ENCODE measurements at places on chromosomes 7 and 10.

GRCh38 chr10:49053998-49054692 is 61.2 kb downstream of the VSTM4 start:
- no peak for DNase-seq

- DNase-seq = no peak
Measured at GRCh38 chr7:30133736-30134610, 813 bp upstream of the MTURN start.

DNA sequence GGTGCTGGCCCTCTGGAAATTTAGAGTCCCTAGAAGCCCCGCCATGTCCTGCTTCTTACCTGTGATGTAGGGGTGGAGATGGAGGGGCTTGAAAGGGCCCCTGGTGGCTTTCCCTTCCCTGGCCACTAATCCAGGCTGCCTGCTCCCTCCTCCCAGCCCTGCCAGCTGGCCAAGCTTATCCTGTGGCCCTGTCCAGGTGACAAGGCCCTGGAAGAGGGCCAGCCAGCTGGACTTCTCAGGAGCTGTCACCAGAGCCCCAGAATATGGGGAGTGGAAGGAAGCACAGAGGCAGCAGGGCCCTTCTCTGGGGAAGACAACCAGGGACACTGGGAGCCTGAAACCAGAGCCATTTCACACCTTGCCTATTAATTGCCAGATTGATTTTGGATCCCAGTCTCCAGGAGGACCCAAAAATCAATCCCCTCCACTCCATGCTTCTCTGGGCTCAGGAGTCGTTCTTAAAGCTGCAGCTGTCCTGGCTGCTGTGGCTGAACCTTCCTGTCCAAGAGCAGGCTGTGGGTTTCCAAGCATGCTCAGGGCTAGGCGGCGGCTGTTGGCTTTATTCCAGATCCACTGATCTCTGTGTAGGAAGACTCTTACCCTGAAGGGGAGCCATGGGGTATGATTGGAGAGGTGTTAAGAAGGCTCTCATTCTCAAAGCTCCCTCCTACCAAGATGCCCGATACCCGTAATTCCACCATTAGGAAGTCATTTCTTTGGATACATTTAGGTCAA is 52.6 kb upstream of the PCBD1 start:
- no peak for DNase-seq

GRCh38 chr7:137664846-137665245 is 181.9 kb downstream of the DGKI start:
- DNase-seq = no peak

GRCh38 chr10:48970654-48971053 is 31.0 kb upstream of the LRRC18 start:
- DNase-seq = no peak

DNA sequence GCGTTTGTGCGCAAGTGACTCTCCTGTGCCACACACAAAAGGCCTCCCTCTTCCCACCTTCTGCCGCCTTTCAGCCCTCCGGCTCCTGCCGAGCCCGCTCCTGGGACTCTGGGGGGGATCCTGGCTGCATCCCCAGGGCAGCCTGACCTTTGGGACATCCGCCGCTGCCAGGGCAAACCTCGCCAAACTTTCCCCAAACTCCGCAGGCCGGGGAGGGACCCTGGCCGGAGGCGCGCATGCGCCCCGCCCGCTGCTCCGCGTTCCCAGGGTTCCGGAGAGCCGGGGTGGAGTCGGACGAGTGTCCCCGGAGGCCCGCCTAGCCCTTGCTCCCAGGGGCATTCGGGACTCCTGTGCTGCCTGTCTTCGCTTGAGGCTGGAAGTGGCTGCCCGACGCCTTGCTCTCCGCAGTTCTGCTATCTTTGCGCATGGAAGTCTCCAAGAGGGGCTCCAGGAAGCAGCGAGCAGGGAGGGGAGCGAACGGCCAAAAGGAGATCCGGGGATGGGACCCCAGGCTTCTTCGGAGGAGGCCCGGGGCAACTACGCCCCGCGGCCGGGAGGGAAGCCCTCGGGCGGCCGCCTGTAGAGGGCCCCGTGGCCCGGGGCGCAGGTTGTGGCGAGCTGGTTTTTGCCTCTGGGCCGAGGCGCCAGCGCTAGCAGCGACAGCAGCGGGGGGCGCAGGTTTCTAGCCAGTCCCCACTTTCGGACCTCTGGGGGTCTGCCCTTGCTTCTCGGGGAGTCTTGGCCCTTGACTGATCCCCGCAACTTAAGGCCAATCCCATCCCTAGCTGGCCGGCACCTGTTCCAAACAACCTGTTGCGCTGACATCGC is 7.0 kb downstream of the PTF1A start:
- DNase-seq = no peak

GRCh38 chr10:93757136-93757535 is 600 bp upstream of the LGI1 start:
- DNase-seq = no peak

DNA sequence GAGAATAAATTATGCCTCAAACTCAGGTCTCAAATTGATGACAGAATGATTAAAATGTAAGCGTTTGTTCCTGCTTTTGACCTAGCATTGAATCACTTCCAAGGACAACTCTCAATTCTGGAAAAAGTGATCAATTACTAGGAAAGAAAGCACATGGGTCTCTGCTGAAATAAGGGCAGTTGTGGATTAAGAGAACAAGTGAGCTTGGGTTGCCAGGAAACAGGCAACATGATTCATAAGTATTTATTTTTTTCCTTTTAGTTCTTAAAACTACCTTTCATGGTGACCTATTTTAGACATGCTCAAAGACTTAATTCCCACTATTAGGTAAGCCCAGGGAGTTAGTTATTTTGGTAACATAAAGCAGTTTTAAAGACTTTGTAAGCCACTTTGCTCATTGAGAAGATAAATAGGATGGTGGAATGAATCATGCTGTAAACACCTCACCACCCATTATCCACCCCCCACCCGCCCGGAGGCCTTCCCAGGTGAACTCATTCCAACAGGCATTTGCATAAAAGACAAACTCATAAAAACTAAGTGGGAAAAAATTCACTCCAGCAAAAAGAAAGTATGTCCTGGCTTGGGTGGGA is 728.3 kb downstream of the SORCS1 start:
- DNase-seq = no peak

DNA sequence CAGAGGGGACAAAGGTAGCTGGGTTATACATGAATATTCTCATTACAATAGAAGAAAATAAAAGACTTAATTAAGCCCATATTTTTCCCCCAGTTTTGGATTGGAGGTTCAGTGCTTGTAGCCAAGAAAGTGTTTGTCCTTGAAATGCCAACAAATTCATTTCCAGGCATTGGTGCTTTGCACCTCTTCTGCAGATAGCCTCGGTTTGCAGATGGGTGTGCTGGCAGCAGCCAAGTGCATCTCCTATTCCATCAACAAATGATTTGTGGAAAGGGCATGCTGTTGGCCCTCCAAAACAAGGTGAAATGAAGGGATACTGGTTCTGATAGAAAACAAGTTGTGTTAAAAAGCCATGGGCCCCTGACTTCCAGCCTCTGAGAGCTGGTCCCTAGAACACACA is 187.3 kb downstream of the DPY19L1 start:
- DNase-seq = no peak

GRCh38 chr10:22544325-22545068 is 169.9 kb downstream of the PIP4K2A start:
- DNase-seq = no peak

DNA sequence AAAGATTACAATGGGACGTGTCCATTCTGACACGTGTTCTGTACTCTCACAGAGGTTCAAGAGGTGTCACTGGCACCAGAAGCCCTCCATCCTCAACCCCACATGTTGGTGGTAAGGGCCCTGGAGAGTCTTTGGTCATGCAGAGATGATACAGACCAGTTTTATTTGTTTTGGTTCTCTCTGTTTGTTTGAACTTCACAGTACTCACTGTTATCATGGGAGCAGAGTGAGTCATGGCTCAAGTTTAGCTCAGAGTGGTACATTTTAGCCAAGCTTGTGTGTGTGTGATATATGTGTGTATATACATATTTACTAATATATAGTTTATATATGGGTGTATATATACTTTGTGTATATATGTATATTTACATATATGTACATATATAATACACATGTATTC is 935.6 kb downstream of the GRID1 start:
- DNase-seq = no peak

- no peak for DNase-seq
Measured at GRCh38 chr10:98373260-98374040, 41.5 kb downstream of the PYROXD2 start.

GRCh38 chr10:113691381-113691780 is 11.7 kb downstream of the CASP7 start:
- DNase-seq = no peak

DNA sequence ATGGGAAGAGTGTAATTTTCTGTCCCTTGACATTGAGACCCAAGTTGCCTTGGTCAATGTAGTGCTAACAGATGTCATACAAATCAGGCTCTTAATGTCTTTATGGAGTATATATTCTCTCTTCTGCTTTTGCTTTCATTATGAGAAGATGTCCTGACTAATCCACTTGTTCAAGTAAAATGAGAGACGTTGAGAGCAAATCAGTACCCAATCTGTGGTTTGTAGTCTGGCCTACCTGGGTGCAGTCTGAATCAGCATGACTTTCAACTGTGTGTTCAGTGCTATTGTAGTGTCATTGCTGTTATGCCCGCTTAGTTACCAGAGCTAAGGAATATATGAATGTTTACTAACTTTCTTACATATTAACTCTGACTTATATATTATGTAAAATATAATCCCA is 612.4 kb downstream of the ANKRD7 start:
- no peak for DNase-seq

DNA sequence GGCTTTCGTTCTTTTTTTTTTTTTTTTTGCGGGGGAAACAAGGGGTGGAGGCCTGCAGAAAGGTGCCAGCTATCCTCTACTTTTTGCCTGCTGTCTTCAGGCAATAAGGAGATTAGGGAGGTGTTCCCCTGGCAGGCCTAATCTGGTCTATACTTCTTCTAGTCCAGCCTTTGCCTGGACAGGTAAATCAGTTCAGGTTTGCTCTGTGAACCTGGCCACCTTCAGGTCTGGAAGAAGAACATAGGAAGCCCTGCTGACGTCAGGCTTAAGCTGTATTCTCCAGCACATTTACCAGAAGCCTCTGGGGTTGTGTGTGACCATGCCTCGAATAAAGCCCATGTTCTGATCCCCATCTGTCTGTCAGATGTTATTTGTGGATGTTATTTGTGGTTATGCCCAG is 115.4 kb downstream of the SDK1 start:
- DNase-seq = no peak

DNA sequence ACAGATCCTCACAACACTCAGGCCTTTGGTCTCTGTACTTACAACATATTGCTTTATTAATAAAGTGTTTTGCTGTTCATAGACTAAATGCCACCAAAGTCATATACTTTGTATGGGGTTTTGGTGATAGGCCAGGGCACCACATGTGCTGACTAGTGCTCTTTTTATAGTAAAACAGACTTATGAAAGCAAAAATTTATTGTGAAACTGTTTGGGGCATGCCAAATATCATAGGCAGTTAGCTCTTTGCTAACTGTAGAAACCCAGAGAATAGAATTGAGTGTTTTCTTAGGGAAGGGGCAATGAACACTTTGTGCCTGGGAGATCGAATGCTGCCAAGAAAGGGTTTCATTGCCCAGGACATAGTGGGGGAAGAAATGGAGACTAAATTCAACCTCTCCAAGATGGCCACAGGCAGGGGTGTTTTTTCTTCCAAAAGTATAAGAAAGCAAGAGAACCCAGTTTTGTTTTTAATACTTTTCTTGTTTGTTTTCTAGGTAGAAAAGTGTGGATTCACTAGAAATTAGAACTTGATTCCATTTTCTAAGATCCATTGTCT is 142.7 kb downstream of the TRIL start:
- no peak for DNase-seq

- no peak for DNase-seq
Measured at GRCh38 chr10:25747084-25747483, 186.9 kb upstream of the MYO3A start.

DNA sequence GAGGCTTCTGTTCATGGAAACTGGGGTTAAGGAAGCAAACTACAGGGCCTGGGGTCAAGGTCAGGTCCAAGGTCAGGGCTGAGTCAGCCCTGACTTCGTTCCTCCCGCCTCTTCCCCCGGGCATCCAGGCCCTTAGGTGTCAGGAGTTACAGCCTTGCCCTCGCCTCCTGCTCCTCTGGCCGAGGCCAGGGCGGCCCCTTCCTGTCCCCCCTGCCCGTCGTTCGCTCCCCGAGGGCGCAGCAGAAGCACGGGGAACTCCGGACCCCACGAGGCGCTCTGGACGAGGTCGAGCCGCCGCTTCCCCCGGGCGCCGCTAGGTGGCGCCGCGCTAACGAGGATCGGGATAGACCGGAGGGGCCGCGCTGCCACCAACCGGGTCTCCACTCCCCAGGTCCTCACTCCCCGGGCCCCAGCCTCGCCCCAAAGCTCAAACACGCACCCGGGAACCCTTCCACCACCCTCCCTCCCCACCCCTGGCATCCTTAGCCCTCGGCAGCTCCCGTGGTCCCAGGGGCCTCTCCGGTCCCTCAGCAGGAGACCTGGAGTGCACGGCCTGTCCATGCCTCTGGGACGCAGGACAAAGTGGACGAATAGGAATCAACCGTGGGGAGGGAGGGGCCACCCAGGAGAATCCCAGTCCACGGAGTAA is 59.2 kb upstream of the MYL10 start:
- peak; percentile 62 for DNase-seq

GRCh38 chr7:50335795-50336754 is 31.6 kb downstream of the IKZF1 start:
- DNase-seq = no peak

GRCh38 chr10:128693493-128694131 is 567.4 kb upstream of the MKI67 start:
- no peak for DNase-seq

- no peak for DNase-seq
Measured at GRCh38 chr7:135560631-135561030, 2.9 kb downstream of the NUP205 start.

- DNase-seq = no peak
Measured at GRCh38 chr10:76868098-76868977, 769.3 kb downstream of the KCNMA1 start.

DNA sequence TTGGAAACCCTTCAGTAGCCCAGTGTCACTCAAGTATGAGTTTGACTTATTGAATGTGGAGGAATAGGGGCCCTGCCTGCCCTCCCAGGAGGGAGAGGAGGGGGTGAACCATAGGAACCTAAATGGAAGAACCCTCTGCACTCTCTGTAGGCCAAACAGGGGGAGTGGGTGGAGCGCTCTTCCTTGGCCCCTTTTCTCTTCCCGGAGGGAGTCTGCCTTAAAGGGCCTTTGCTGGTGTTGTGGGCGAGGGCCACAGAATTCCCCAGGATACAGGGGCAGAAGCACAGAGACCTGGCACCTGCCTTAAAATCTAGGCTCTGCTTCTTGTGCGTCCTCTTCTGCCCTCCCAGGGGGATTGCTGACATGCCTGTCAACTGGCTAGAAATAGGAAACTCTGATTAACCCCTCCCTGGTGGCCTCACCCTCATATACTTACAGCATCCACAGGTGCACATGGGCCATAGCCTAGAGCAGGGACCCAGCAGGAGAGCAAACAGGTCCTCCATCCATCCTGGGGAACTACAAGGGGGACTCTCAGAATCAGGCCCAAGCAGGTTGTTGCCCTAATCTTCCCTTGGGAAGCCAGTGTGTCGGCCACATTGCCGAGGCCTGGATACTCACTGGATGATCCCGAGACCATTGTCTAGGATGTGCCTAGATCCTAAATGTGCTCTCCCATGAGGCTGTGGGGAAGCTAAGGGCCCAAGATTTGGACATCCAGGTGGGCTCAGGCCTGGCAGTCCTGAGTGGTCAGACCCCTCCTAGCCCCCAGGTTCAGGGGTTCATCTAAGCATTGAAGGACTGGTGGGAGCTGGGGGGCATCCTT is 3.4 kb downstream of the TRIM8 start:
- no peak for DNase-seq
